ENCODE measurements at places on chromosomes 11 and 22. TPM values are rescaled to one million over a fixed set of nuclear protein-coding genes. Genes with fewer than 3 reads are reported as not detected.

- no peak for DNase-seq
Measured at GRCh38 chr11:33716243-33716642, 15.6 kb upstream of the C11orf91 start.

- no peak for DNase-seq
Measured at GRCh38 chr11:128728767-128729587, 35.1 kb downstream of the FLI1 start.

DNA sequence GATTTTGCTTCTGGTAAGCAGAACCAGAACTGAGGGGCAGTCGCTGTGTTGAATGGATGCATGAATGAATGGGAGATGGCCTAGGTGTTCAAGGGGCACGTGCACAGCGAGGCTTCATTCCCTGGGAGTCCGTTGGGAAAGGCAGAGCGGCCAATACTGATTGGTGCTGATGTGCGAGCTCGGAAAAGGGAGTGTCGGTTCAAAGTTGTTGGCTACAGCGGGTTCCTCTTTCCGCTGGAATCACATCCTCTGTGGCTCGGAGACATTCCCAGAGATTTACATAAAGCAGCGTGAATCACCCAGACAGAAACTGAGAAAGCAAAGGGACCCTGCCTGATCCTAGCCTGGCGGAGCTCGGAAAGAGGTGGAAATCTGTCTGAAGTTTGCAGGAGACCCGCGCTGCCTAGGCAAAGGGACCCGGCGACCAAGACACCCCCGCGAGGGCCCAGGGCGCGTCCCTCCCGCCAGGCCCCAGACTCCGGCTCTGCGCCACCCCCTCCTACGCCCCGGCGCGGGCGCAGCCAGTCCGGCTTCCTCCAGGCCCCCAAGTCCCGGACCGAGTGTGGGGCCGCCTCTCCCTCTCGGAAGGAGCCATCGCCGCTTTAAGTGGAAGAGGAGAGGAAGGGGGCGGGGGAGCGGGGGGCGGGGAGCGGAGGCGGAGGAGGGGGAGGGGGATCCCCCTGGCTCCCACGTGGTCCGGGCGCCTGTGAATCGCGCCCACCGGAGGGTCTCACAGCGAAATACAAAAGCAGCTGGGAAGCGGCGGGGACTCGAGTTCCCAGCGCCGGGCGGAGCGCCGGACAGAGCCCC is at the start of gene FJX1:
TSS of gene FJX1 (plus strand) at position 774 of the 810 bp plus-strand sequence. CDS start 177 bp downstream, outside the sequence.
- DNase-seq, result no peak

DNA sequence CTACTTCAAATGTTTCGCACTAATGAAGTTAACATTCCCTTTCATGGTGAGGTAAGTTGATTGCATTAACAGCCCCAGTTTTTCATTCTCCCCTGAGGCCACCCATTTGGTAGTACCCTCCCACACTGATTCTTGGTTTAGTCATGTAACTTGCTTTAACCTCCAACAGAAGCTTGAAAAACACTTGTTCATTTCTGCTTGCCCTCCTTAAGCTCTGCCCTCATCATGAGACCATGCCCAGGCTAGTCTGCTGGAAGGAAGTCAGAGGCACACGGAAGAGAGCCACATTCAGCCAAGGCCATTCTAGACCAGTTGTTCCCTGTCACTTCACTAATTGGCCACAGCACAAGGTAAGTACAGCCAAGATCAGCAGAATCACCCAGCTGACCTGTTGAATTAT is 50.7 kb upstream of the CD44 start:
- DNase-seq, result no peak

Gene OR8H2
- total RNA-seq, result not detected

Gene BCO2
- 0.48 TPM for total RNA-seq
